ENCODE measurements at places on chromosomes 13 and 19. TPM values are rescaled to one million over a fixed set of nuclear protein-coding genes. Genes with fewer than 3 reads are reported as not detected.

- H3K4me3 ChIP-seq, result no peak overlapping the region
- no peaks in the 10 kb centered on the region for H3K4me1 ChIP-seq
- no peaks in the 10 kb centered on the region for H3K36me3 ChIP-seq
- H3K27me3 ChIP-seq, result no peaks in the 10 kb centered on the region
- no peak for DNase-seq
These were observed 318.7 kb downstream of the PCDH9 start for GRCh38 chr13:66911411-66911939.

Gene GAMT
- total RNA-seq, result 13.2 TPM

DNA sequence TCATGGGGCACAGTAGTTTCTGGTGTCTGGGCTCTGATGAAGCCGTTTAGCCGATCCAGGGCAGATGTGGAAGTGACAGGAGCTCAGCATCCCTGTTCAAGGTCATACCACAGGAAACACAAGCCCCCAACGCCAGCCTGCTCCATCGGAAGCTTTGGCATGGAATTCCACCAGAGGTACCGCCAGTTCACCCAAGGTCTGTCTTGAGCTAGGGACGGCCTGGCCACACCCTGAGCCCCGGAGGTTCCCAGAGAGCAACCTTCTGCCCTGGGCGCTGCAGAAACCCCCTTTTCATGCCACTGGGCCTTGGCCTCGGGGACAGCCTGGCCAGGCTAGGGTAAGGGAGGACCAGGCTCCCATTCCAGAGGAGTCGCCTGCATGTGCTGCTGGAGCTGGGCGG is 39.4 kb upstream of the TPM4 start:
- H3K27me3 ChIP-seq, result peaks cover 2% of the 10 kb centered on the region
- no peak overlapping the region for H3K4me3 ChIP-seq
- H3K36me3 ChIP-seq, result no peaks in the 10 kb centered on the region

Gene ZNF264
- 41.3 TPM for total RNA-seq

DNA sequence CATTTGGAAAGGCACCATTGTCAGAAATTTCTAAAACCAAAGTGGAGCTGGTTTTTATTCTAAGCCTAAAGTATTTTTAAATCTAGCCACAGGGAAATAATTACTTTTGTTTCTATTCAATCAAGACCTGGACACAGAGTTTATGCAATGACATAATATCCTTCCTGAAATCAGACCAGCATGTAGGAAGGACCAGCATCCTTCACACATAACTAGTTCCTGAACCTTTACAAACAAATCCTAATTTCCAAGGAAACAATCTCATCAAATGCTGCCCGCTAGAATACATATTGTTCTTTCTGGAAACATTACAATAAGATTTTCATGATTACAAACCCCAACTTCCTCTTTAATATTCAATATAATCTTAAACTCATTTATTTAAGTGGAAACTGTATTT is 1.5 kb downstream of the STARD13 start:
- H3K4me3 ChIP-seq, result no peak overlapping the region
- no peaks in the 10 kb centered on the region for H3K36me3 ChIP-seq
- H3K27ac ChIP-seq, result no peak overlapping the region

- no peak overlapping the region for H3K27ac ChIP-seq
- no peaks in the 10 kb centered on the region for H3K36me3 ChIP-seq
- DNase-seq, result no peak
- H3K4me3 ChIP-seq, result no peak overlapping the region
- H3K27me3 ChIP-seq, result no peaks in the 10 kb centered on the region
- peaks cover 4% of the 10 kb centered on the region for H3K4me1 ChIP-seq
These were observed 127.8 kb downstream of the GGACT start for GRCh38 chr13:100460791-100461190.

DNA sequence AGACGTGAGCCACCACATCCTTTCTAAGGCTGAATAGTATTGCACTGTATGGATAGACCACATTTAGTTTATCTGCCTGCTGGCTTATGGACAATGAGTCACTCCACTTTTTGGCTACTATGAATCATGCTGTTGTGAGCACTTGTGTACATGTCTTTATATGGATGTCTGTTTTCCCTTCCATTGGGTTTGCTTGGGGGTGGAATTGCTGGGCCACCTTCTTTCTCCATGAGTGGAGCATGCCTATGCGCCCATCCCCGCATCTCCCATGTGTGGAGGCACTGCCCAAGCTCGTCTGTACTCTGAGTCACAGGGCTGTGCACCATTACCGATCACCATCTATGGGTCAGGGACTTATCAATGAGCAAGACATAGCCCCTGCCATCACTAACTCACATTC is 127.2 kb upstream of the GJB6 start:
- H3K36me3 ChIP-seq, result no peaks in the 10 kb centered on the region
- H3K4me1 ChIP-seq, result peaks cover 15% of the 10 kb centered on the region
- no peaks in the 10 kb centered on the region for H3K27me3 ChIP-seq
- no peak overlapping the region for H3K27ac ChIP-seq

- peaks cover 10% of the 10 kb centered on the region for H3K4me1 ChIP-seq
- no peaks in the 10 kb centered on the region for H3K27me3 ChIP-seq
- no peak overlapping the region for H3K27ac ChIP-seq
These were observed 9.2 kb downstream of the RYR1 start for GRCh38 chr19:38442736-38443135.

DNA sequence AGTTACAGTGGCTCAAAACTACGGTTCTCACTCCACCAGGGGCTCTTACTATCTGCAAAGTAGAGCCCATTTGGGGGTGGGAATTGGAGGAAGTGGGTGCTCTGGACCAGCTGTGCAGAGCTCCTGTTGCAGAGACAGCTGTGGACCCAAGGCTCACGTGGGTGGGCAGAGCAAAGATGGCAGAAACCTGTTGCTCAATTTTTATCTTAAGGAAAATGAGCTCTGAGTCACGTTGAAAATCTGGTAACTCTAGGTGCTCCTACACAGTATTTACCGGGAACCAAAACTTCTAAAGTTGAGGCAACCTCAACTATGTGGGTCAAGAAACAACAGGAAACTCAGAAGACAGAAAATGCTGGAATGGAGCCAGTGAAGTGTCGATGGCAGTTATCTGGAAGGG is 30.2 kb upstream of the SLC15A1 start:
- H3K27ac ChIP-seq, result no peak overlapping the region
- H3K27me3 ChIP-seq, result peaks cover 18% of the 10 kb centered on the region
- no peaks in the 10 kb centered on the region for H3K36me3 ChIP-seq
- no peaks in the 10 kb centered on the region for H3K4me1 ChIP-seq

GRCh38 chr13:65133094-65133493 is 2097.0 kb downstream of the PCDH9 start:
- H3K27ac ChIP-seq, result no peak overlapping the region
- H3K36me3 ChIP-seq, result no peaks in the 10 kb centered on the region
- H3K4me3 ChIP-seq, result no peak overlapping the region

- peaks cover 38% of the 10 kb centered on the region for H3K4me1 ChIP-seq
- H3K27me3 ChIP-seq, result no peaks in the 10 kb centered on the region
- peak overlapping the region; percentile 97 for H3K4me3 ChIP-seq
- DNase-seq, result no peak
- H3K27ac ChIP-seq, result no peak overlapping the region
- H3K36me3 ChIP-seq, result peaks cover 58% of the 10 kb centered on the region
These were observed 2.1 kb downstream of the PPP2R1A start for GRCh38 chr19:52191951-52192350.

- peaks cover 6% of the 10 kb centered on the region for H3K4me1 ChIP-seq
- H3K27ac ChIP-seq, result no peak within 1 kb of the TSS
- no peaks in the 10 kb centered on the region for H3K36me3 ChIP-seq
- peaks cover 42% of the 10 kb centered on the region for H3K27me3 ChIP-seq
- H3K4me3 ChIP-seq, result peak within 1 kb of the TSS; percentile 36
These were observed at the start of gene CAMSAP3 for GRCh38 chr19:7595466-7596133. Gene CAMSAP3 (plus strand): TSS chr19:7595863. CDS start chr19:7596003, 140 bp downstream.

Gene CLEC17A
- not detected for total RNA-seq

DNA sequence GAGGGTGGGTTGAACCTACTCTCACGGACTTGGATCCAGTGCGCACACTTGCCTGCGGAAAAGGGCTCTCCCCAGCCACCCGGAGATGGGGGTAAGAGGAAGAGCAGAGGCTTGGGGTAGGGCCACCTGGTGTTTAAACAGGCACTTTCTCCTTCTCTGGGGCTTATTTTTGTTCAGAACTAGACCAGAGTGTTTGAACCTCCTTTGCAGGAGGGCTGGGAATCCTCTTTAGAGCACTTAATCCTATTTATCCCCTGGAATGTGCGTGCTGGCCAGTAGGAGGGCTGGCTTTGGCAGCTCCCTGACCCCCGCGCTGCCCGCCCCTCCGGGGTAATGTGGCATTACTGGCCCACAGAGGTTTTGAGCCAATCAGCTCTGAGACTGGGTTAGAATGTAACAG is 2.0 kb downstream of the RGS9BP start:
- H3K4me1 ChIP-seq, result peaks cover 23% of the 10 kb centered on the region
- no peak overlapping the region for H3K27ac ChIP-seq
- no peak overlapping the region for H3K4me3 ChIP-seq
- peaks cover 18% of the 10 kb centered on the region for H3K27me3 ChIP-seq

DNA sequence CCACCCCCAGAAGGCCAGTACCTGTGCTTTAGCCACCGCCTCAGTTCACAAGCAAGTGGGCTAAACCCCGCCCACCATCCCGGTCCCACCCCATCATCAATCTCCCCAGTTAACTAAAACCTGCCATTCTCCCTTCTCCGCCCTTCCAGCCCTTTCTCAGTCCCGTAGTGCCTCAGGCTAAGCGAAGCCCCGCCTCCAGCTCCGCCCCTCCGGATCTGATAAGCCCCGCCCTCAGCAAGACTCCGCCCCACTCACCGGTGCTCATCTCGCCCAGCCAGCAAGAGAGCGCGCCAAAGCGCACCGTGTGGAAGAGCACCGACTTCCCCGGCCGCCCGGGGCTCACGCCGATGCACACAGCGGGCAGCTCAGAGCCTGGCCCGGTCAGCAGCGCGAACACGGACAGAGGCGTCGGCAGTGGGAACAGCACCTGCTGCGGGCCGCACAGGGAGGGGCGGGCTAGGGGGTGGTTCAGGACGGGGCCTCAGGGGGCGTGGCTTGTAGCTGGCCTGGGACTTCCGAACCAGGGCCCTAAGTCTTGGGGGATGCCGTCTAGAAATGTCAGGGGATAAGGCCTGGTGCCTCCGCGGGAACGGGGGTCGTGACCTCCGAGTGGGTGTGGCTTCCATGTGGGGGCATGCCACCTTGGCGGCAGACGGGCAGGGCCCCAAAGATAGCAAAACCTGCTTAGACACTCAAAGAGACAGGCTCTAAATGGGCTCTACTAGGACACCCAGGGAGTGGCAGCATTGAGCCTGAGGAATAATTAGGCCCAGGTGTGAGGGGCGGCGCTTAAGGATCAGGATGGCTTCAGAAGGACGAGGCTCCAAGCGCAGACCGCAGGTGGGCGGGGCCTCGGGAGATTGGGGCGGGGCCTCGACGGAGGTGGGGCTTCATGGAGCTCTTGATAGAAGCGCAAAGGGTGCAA is 21.4 kb downstream of the MAP4K1 start:
- peaks cover 7% of the 10 kb centered on the region for H3K4me1 ChIP-seq
- H3K27me3 ChIP-seq, result no peaks in the 10 kb centered on the region
- DNase-seq, result peak; percentile 29
- peaks cover 61% of the 10 kb centered on the region for H3K36me3 ChIP-seq
- H3K27ac ChIP-seq, result no peak overlapping the region

GRCh38 chr13:22801402-22802003 is 379.3 kb upstream of the SGCG start:
- H3K36me3 ChIP-seq, result no peaks in the 10 kb centered on the region
- peaks cover 8% of the 10 kb centered on the region for H3K27me3 ChIP-seq
- H3K27ac ChIP-seq, result no peak overlapping the region
- no peaks in the 10 kb centered on the region for H3K4me1 ChIP-seq

DNA sequence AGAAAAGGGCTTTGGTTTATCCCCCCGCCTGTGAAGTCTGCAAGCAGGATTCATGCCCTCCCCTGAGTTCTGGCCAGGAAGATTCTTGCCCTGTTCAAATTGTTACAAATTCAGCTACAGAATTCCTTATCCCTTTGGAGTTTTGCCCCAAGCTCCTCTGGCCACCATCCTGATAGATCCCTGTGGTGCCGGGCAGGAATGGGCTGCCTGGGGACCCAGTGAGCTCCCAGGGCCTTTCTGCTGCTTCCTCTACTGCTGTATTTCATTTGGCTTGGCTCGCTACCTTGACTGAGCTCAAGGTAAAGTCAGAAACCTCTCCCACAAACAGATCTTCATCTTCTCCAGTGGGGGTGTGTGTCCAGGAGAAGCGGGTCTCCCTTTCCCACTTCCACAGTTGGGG is 194.6 kb upstream of the NBEA start:
- H3K4me1 ChIP-seq, result no peaks in the 10 kb centered on the region
- no peaks in the 10 kb centered on the region for H3K36me3 ChIP-seq
- DNase-seq, result no peak
- no peaks in the 10 kb centered on the region for H3K27me3 ChIP-seq

Gene FAM83E
- total RNA-seq, result 1.3 TPM

GRCh38 chr13:25171517-25172302 is at the start of gene AMER2:
Gene AMER2 (minus strand): TSS chr13:25172288. CDS start chr13:25171619, 669 bp downstream.
- peaks cover 2% of the 10 kb centered on the region for H3K36me3 ChIP-seq
- no peak for DNase-seq
- peak within 1 kb of the TSS; percentile 0 for H3K4me3 ChIP-seq
- no peak within 1 kb of the TSS for H3K27ac ChIP-seq

GRCh38 chr13:110511509-110512181 is 49.9 kb downstream of the RAB20 start:
- H3K4me3 ChIP-seq, result no peak overlapping the region
- no peak overlapping the region for H3K27ac ChIP-seq
- DNase-seq, result no peak
- peaks cover 32% of the 10 kb centered on the region for H3K4me1 ChIP-seq

Gene IRGC
- not detected for total RNA-seq

Gene KLK3
- total RNA-seq, result not detected

Gene STOML3
- not detected for total RNA-seq
